Neural progenitor cell (in vitro differentiated cells): ENCODE measurements at places on chromosomes 5 and 9. TPM values are rescaled to one million over a fixed set of nuclear protein-coding genes. Genes with fewer than 3 reads are reported as not detected.
A peak's percentile ranks its signal among the peaks of the same experiment; 100 is the strongest.

The NDUFA8 gene
- total RNA-seq: 33.6 and 49.6 TPM in 2 replicates

The SLC25A48 gene
- total RNA-seq: not detected in 2 replicates

The MYOT gene
- total RNA-seq: not detected in 2 replicates

The ADRA1B gene
- total RNA-seq: 0.59 TPM in 1 of 2 replicates, not detected in the other

The SPATA31D4 gene
- not detected in 2 replicates for total RNA-seq

The NMUR2 gene
- 0.07 TPM in 1 of 2 replicates, not detected in the other for total RNA-seq

The PIP5K1B gene
- total RNA-seq: 1.3 and 3.2 TPM in 2 replicates

The TEX48 gene
- not detected in 2 replicates for total RNA-seq

The C8G gene
- not detected in 2 replicates for total RNA-seq

The CCNO gene
- 0.93 TPM in 1 of 2 replicates, not detected in the other for total RNA-seq

The PCDHGB3 gene
- 0.74 and 0.95 TPM in 2 replicates for total RNA-seq

- DNase-seq: no peak
Measured at GRCh38 chr5:8826508-8826907, 719.4 kb downstream of the SEMA5A start.

GRCh38 chr9:110520120-110520701 is 59.3 kb downstream of the SVEP1 start:
- DNase-seq: no peak

DNA sequence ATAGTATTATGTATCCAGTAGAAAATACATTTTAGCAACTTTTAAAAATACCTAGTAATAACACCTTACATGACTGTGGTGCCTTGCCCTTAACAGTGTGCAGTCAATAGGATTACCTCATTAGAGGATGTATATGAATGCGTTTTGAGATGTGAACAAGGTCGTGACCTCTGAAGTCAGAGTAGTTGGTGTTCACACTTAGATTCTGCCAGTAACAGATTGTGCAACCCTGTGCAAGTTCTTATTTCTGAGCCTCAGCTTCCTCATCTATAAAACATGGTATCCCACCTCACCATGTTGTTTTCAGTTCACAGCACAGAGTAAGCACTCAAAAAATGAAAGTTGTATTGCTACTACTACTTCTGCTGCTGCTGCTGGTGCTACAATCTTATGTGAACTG is 347.3 kb downstream of the KDM4C start:
- DNase-seq: no peak

- no peak for DNase-seq
Measured at GRCh38 chr5:123520677-123521247, 8.8 kb downstream of the CSNK1G3 start.

GRCh38 chr9:36800455-36800854 is 227.8 kb downstream of the MELK start:
- no peak for DNase-seq

GRCh38 chr9:18922161-18922885 is 110.7 kb downstream of the SAXO1 start:
- DNase-seq: no peak

GRCh38 chr9:72333709-72334108 is 31.3 kb downstream of the ZFAND5 start:
- DNase-seq: peak; percentile 29

GRCh38 chr5:157347301-157348048 is 81.6 kb downstream of the CYFIP2 start:
- no peak for DNase-seq

- DNase-seq: no peak
Measured at GRCh38 chr5:175513726-175514125, 35.4 kb downstream of the SFXN1 start.

DNA sequence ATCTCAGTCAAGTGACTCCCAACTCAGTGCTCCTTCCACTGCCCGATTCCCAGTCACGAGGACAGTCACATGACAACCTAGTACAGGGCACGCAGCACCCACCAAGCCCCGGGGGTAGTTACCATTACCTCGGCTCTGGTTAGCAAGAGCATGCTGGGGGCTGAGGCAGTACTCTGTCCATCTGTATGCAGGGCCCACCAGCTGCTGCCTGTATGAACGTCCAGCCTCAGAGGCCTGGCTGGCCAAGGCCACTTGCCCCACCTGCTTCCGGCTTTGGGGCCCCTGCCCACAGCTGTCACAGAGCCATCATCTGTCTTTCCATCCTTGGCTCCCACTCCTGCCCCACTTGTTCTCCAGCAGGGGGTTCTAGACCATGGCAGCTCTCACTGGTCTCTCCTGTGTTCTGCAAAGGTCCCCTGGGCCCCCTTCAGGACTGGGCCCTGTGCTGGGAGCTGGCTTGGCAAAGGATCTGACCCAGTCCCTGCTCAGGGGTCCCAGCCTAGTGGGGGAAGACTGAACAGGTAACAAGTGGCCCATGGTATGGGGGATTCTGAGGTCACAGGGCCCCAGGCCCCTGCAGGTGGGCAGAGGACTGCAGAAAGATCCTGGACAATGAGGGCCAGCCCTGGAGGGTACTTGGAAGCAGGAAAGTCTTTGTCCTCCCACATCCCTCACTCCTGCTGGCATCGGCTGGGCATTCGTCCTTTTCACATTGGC is 3.3 kb downstream of the RPL35 start:
- no peak for DNase-seq

GRCh38 chr9:134683714-134684374 is 42.2 kb downstream of the COL5A1 start:
- DNase-seq: no peak

GRCh38 chr5:77761606-77762005 is 14.5 kb downstream of the TBCA start:
- DNase-seq: no peak

DNA sequence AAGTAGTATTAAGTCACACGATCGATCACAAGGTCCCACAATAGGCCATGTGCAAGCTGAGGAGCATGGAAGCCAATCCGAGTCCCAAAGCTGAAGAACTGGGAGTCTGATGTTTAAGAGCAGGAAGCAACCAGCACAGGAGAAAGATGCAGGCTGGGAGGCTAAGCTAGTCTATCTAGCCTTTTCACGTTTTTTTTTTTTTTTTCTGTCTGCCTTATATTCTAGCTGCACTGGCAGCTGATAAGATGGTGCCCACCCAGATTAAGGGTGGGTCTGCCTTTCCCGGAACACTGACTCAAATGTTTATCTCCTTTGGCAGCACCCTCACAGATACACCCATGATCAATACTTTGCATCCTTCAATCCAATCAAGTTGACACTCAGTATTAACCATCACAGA is 6.5 kb downstream of the PPIP5K2 start:
- DNase-seq: no peak

DNA sequence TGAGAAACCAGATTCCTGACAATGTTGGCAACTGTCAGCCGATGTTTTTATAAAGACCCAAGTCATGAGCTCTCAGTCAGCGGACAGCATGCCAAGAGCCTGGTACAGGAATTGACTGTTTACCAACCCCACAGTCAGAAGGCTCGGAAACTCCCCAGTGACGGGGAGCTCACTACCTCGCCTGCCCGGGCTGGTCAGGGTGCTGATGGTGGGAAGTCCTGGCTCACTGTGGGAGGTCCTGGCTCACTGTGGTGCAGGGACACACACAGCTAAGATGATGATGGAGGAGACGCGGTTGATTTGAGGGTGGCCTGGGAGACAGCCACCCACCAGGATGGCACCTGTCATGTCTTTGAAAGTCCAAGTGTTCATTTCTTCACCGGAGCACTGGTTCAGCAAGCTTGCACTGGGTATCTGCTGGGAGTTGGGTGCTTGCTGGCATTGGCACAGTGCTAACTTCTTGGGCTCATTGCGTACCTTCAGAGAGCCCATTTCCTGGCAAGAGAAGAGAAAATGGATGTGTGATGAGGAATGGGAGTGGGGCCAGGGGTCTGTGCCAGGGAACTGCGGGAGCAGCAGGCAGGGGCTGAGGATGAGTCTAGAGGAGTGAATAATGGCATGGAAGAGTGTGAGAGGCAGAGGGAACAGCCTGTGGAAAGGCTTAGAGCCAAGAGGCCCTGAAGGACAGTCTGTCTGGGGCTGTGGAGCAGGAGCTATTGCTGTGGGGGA is 15.3 kb downstream of the ASS1 start:
- no peak for DNase-seq

DNA sequence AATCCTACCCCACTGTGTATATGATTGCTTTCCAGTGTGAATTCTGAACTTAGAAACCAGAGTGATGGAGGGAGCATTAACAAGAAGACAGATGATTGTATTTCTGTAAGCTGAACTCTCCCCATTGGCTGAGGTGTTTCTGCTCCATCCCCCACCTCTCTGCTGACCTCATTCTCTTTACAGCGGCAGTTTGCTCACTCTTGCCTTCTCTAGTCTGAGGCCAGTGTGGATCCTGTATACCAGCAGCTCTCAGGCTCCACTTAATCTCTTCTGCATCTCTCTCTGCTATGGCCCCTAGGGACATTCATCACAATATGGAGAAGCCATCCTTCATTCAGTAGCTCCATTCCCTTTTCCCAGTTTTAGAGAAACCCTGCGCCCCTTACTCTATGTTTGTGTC is 358.8 kb downstream of the MAN2A1 start:
- no peak for DNase-seq

GRCh38 chr5:91332267-91333045 is 50.7 kb downstream of the ARRDC3 start:
- no peak for DNase-seq

DNA sequence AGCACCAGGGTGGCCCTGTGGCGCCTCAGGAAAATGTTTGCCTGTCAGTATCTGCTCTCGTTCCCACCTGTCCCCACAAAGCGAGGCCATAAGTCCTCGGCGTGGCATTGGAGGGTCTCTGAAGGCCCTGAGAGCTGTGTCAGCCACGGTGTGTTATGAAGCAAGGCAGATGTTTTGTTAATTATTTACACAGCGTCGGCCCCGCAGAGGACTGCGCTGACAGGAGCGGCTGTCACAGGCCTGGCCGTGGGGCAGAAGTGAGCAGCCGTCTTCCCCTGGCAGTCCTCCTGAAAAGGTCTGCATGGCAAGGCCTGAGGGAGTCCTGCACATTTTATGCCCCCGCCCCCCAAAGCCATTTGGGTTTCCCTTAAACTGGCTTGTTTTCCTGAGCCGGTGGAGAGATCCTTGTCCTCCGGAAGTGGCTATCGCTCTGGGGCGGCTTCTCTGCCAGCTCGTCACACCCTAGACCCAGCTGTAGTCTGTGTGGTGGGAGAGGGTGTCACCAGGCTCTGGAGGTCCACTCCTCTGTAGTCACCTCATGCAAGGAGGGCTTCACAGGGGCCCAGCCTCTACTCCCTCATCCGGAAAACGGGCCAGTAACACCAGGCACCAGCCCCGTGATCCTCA is 6.2 kb downstream of the NEK6 start:
- DNase-seq: no peak

- DNase-seq: no peak
Measured at GRCh38 chr5:120934031-120934430, 469.9 kb downstream of the PRR16 start.

GRCh38 chr5:66306105-66306843 is 162.2 kb downstream of the SREK1 start:
- peak; percentile 77 for DNase-seq

GRCh38 chr9:125997196-125997823 is 250.1 kb downstream of the PBX3 start:
- no peak for DNase-seq

- DNase-seq: no peak
Measured at GRCh38 chr5:136141561-136141960, 8.9 kb downstream of the SMAD5 start.

GRCh38 chr5:176941951-176942350 is 42.8 kb upstream of the HK3 start:
- DNase-seq: no peak

DNA sequence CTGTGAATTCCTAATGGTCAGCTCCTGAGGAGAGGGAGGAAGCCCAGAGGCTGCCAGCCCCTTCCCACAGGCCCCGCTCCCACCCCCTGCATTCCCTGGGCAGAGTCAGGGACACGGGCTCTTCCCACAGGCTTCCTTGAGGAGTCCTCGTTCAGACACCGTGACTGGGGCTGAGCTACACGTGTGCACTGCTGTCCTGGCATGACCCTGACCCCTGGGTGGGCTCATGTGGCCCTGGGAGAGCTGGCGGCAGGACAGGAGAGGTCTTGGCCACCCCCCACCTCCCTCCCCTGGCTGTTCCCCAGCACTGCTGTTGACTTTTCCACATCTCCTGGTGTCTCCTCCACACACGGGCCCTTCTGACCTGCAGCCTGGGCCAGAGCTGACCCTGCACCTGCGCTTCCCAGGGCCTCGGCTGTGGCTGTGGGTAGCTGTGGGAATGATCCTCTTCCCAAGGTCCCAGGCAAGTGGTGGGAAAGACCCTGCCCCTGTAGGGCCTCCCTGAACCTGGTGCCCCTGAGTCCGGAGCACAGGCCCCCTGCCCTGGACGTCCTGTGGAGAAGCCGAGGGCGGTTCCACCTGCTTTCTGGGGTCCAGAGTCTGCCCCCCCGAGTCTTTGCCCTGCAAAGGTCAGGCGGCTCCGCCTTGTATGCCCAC is 56.5 kb upstream of the NKD2 start:
- DNase-seq: no peak

- no peak for DNase-seq
Measured at GRCh38 chr9:110443146-110443865, 105.6 kb upstream of the TXNDC8 start.

DNA sequence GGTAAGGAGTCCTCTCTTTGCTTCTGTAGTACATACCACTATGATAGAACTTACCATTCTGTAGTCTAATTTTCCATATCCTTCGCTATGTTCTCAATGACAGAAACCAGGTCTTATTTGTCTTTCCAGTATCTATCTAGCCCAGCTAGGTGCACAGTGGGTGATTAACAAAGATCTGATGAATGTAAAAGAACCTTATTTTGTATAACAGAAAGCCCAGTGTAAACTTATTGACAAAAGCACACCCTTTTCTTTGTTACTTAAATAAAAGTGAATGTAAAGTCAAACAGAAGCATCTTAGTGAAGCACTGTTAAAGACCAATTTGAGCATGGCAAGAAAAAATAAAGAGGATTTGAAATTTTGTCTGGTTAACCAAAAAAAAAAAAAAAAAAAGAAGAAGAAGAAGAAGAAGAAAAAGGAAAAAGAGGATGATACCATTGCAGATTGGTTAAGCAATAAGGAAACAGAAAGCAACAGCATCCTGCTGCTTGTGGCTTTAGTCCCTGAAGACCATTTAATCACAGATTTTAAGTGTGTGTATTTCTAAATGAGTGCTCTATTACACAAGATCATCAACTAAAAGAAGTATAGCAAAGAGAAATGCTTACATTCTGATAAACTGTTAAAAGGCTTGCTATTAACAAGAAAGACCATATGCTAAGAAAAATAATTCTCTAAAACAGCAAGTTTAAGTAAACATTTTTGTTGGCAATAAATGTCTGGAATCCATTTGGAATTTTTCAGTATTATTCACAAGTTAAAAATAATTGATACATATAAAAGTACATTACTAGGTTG is 21.2 kb downstream of the MEGF9 start:
- DNase-seq: no peak
